ENCODE measurements at places on chromosomes 13 and 19. TPM values are rescaled to one million over a fixed set of nuclear protein-coding genes. Genes with fewer than 3 reads are reported as not detected.
A peak's percentile ranks its signal among the peaks of the same experiment; 100 is the strongest.

The ODAD3 gene
- 2.2 TPM for total RNA-seq

The CBY2 gene
- total RNA-seq = not detected

The ENOX1 gene
- 0.09 TPM for total RNA-seq

The LHFPL6 gene
- 3.9 TPM for total RNA-seq

The INSL3 gene
- 0.63 TPM for total RNA-seq

The TINCR gene
- total RNA-seq = 0.18 TPM

The GYS1 gene
- 44.3 TPM for total RNA-seq

GRCh38 chr19:14482172-14482941 is 7.2 kb upstream of the PTGER1 start:
- no peak for DNase-seq

DNA sequence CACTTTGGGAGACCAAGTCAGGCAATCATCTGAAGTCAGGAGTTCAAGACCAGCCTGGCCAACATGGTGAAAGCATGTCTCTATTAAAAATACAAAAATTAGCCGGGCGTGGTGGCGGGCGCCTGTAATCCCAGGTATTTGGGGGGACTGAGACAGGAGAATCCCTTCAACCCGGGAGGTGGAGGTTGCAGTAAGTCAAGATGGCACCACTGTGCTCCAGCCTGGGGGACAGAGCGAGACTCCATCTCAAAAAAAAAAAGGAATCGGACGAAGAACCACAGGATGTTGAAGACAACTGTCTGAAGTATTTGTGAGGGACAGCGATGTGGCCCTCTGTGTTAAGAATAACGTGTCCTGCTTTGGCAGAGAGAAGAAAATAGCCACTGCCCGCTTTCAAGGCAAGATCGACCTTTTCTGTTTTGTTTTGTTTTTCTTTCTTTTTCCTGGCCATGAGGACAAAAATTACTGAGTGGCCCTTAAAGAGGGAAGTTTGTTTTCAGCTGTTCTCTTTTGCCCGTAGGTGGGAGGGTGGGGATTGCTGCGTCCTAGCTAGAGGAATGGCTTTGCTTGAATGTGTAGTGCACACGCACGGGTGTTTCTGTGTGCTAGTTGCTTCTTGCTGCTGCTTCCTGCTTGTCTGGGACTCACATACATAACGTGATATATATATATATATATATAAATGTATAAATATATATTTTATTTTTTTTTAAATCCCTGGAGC is 6.2 kb upstream of the PRKCG start:
- no peak for DNase-seq

- no peak for DNase-seq
Measured at GRCh38 chr13:66845393-66845792, 384.7 kb downstream of the PCDH9 start.

DNA sequence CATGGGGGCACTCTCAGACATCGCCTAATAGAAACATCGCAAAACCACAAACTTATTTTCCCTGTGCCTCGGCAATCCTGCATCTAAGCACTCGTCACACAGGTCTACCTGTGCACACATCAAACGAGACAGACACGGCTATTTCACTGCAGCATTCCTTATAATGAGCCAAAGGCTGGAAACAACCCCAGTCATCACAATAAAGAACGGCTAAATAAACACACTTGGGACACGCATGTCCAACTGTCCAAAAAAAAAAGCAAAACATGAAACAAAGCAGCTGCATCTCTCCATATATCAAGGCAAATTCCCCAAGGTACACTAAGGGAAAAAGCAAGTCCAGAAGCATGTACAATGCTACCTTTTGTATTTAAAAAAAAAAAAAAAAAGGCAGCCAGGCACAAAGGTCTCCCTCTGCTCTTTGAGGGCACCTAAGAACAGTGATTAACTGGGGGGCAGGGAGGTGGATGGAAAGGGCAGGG is 27.2 kb upstream of the CCNP start:
- no peak for DNase-seq

- no peak for DNase-seq
Measured at GRCh38 chr19:39778763-39779162, at the start of gene LEUTX. Gene LEUTX, plus strand, starts transcription at chr19:39778854. Its CDS starts 67 bp downstream, at chr19:39778921.

DNA sequence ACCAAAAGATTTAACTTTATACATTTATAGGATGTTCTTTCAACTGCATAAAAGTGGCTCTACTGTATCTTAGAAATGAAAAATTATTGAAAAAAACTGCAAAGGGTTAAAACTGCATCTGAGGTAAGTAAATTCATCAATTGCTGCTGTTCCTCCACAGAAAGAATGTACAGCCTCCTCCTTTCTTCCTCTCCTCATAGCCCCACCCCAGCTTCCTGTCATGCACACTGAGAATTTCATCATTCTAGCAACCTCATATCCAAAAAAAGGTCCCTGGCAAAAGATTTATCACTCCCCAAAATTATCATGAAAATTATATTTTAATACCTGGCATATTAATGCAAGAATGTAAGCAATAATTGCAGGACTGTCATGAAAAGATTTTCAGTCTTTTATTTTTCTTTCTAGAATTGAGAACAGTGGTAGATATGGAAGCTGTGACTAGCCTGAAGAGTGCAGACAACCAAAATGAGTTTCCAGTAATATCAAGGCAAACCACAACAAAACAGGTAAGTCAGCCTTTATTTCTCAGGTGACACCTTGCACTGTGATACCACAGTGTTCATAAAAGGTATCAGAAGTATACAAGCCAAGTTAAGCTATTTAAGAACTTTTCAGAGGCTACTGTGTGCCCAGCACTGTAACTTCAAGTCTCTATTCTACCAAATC is 110.8 kb downstream of the SUCLA2 start:
- DNase-seq = no peak

DNA sequence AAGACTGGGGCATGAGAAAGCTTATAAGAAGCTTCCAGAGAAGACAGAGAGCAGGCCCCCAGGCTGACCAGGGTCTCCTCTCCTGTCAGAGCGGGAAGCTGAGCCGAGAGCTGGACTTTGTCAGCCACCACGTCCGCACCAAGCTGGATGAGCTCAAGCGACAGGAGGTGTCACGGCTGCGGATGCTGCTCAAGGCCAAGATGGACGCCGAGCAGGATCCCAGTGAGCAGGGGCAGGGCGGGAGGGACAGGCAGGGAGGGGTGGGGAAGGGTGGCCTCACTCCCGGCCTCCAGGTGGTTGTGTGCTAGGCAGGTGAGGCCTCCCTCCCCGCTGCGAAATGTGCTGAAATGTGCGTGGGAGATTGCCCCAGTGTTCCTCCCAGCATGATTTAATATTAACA is 5.6 kb downstream of the NUCB1 start:
- DNase-seq = no peak

GRCh38 chr13:44063881-44064280 is 184.2 kb downstream of the LACC1 start:
- no peak for DNase-seq

- peak; percentile 65 for DNase-seq
Measured at GRCh38 chr13:27821566-27821965, 29.3 kb downstream of the GSX1 start.

DNA sequence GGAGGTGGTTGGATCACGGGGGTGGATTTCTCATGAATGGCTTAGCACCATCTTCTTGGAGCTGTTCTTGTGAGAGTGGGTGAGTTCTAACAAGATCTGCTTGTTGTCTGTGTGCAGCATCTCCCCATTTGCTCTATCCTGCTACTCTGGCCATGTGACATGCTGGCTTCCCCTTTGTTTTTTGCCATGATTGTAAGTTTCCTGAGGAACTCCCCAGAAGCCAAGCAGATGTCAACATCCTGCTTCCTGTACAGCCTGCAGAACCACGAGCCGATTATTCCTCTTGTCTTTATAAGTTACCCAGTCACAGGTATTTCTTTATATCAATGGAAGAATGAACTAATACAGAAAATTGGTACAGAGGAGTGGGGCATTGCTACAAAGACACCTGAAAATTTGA is 2.3 kb upstream of the SIGLEC12 start:
- DNase-seq = no peak

DNA sequence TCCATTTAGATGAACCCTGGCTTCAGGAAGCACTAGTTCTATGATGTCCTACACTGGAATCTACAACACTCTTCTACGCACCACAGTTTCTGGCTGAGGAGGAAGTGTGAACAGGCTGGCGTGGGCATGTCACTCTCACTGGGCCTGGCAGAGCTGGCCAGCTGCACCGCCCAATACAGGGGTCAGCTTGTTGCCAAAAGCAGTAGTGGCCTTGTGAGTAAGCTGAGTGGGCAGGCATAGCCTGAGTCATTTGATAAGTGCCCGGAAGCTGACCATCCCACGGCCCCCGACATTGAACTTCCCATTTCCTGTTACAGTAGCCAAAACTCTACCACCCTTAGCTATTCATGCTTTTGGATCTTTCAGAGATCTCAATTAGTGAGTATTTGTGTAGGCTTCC is 240.9 kb upstream of the SERP2 start:
- DNase-seq = no peak

DNA sequence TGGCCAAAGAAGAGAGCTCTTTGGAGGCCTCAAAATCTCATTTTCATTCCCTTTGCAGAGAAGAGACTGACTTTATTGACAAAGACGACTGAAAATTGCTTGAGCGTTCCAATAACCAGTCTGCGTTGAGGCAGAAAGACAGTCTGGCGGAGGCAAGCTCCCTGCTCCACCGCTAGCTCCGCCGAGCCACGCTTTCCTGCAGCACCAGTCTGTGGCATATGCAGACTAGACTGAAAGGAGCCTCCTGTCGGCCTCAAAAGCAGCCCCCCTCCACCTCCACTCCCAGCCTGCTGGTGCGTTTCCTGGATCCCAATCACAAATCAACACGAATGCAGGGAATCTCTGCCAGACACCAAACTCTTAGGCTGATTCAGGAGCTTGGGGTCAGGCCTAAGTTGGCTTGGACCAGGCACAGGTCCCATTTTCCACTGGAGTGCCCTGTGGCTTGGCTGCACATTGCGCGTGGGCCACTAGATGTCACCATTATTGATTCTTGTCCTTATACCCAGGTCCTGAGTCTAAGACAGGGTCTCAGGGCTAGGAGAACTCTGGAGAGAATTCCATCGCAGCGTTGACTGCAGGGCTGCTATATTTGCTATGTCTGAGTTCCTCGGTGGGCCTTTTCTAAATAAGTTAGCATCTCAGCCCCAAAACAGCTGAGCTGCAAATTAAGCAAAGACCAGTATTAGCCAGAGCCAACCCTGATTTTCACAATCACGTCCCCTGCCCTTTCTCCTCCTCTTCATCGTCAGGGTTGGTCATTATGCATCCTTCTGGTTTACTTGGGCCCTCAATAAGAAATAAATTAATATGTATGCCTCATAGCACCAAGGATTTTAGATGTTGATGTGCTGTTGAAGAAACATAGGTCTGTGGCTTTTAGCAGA is 5.2 kb upstream of the ZNF507 start:
- DNase-seq = peak; percentile 71

DNA sequence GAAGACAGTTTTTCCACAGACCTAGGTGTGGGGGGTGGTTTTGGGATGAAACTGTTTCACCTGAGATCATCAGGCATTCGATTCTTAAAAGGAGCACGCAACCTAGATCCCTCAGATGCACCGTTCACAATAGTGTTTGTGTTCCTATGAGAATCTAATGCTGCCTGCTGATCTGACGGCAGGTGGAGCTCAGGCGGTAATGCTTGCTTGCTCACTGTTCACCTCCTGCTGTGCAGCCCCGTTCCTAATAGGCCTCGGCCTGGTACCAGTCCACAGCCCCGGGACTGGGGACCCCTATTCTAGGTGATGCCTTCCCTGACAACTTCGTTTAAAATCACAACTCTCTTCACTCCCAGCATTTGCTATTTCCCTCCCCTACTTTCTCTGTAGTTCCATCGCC is 149.6 kb downstream of the IER2 start:
- no peak for DNase-seq

DNA sequence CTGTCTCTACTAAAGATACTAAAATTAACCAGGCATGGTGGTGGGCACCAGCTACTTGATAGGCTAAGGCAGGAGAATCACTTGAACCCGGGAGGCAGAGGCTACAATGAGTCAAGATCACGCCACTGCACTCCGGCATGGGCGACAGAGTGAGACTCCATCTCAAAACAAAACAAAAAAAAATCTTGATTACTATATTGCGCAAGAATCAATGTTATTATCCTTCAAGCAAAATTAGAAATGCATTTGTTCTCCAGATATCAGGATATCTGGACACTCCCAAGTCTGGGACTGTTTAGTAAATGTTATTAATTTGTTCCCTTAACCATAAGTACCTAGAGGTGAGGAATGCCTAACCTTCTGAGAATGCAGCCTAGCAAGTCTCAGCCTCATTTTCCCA is 992.2 kb upstream of the PCDH20 start:
- DNase-seq = no peak

DNA sequence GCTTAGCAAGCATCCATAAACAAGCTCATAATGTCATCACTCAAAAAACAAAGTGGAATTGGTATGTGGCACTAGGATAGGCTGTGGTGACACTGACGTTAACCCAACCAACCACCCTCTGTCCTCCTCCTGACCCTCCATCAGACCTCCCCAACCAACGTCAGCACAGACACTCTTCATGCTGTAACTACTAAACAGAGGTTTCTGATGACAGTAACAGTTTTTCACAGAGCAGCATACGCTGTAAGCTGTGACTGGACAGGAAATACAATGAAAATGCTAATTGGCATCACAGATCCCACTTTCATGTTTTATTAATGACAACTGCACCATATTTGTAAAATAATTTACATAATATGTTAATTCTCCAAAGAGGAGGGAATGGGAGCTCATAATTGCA is 238.0 kb downstream of the IRS2 start:
- no peak for DNase-seq

- no peak for DNase-seq
Measured at GRCh38 chr13:77429320-77430142, 102.6 kb upstream of the MYCBP2 start.

DNA sequence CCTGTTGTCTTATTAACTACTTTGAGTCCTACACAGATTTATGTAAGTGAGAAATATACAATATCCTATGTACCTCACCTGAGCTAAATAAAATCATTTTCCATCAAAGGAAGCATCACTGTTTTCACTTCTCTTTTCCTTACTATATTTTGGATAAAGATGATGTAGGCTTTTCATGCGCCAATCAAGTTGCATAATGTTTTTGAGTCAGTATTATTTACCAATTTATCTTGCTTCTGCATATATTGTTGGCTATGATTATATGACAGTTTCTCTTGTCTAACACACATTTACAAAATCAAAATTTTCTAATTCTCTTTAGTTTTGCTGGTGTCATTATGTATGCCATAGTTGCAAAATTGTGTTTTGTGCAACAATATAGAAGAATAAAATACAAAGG is 67.9 kb upstream of the FRY start:
- no peak for DNase-seq

DNA sequence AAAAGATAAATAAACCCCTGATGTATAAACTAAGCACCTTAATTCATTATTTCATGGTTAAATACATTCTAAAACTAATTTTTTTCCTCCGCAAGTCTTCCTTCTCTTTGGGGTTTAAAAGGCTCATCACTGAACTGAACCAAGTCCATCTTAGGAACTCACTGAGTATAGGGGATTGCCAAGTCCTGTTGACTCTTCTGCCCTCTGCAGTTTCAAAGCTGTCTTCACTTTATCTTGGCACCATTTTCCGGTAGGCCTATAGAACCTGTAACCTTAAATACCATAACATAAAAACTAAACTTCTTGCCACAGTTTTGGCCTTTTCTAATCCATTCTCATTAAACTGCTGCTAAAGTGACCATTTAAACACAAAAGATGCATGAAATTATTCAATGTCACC is 66.5 kb upstream of the USPL1 start:
- DNase-seq = no peak

Measured in H9 (cell line).